ENCODE measurements at places on chromosomes 4 and X.

- DNase-seq, result no peak
Observed at GRCh38 chr4:189278597-189279165, 662.0 kb upstream of the FRG1 start.

DNA sequence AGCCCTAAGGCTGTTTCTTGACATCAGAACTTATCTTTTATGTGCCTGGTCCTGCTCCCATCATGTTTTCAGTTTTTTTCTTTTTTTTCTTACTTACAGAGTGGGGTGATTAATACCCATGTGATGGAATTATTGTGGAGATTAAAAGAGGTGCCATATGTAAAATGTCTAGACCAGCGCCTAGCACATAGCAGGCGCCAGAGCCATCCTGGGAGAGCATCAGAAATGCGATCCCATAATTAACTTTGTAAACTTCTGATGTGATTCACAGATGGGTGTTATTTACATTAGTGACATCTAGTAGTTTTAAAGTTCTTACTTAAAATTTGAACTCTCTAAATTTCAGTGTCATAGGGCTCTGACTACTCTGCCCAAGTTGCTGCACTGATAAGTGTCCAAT, 66.2 kb upstream of the PGRMC2 start:
- DNase-seq, result no peak

- no peak for DNase-seq
Observed at GRCh38 chr4:16007471-16008095, 44.6 kb upstream of the FGFBP2 start.

DNA sequence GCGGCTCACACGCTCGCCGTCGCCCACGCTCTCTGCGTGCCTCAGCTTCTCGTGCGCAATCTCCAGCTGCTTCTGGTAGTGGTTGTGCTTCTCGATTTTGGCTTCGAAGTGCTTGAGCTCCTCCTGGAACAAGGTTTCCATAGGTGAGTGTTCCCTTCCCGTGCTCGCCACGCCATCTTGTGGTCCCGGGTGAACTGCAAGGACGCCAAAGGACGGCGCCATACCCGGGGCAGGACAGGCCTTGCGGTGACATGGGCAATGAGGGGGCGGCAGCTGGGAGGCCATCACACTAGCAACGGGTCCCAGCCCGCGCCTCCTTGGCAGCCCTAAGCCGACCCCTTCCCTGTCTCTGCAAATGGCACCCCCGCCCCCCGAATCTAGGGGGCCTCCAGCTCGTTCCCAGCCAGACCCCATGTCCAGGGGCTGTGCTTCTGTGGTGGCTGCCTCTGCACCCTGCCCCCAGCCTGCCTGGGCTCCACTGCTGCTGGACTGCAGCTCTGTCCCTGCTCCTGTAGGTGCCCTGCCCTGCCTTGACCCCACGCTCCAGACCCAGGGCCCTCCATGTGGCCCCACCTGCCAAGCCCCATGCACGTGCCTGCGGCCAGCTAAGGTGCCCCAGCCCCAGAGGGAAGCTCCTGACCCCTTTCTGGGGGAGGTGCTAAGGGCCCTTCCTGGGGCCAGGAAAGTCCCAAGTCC, 17.3 kb downstream of the LRPAP1 start:
- DNase-seq, result no peak

DNA sequence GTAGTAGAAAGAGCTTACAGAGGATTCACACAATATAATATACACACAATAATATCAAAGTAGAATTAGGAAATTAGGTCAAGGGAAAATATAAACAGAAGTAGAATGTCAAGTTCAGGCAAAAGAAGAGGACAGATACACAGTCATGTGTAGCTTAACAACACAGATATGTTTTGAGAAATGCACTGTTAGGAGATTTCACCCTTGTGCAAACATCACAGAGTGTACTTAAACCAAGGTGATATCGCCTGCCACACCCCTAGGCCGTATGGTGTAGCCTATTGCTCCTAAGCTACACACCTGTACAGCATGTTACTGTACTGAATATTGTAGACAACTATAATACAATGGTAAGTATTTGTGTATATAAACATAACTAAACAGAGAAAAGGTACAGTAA, 110.0 kb upstream of the EDNRA start:
- no peak for DNase-seq

DNA sequence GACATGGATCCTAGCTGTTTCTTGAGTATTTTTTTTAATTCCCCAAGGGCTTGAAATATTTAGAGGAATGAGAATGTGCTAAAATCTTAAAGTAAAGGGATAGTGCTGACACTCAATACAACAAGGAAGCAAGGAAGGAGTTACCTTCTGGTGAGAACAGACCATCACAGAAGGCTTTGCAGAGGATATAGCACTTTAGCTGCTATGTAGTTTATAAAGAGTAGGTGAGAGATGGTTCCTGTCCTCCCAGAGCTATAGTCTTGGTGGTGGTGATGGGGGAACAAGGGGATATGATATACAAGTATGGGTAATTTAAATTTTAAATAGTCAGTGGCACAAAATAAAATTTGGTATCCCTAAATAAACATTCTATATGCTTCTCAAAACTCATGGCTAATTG, 47.6 kb downstream of the MTHFD2L start:
- no peak for DNase-seq

DNA sequence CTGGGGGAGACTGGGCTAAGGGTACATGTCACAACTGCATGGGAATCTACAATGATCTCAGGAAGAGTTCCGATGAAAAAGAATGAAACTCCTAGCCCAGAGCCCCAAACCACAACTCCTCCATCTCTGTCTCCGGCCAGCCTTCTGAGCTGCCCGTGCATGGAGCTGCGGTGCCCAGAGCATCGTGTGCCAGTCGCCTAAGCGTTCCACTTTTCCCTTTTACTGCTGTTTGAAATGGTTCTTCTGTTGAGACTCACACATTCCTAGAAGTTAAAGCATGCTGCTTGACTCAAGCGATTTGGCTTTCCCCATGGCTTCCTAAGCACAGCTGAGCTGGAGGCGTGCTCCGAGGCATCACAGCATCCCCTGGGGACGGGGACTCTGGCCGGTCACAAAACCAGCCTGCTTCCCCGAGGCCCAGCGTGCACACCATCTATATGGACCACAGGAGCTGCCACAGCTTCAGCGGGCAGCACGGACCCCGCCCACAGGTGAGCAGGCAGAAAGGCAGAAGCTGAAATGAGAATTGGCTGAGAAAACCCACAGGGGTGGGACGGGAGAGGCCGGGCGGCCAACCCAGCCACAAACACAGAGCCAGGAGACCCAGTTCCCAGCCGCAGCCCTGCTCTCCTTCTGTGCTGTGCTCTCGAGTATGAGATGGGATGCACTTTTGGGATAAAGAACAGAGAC, 5.0 kb downstream of the CCNQ start:
- no peak for DNase-seq
